ENCODE measurements at places on chromosomes 7 and 10.

GRCh38 chr10:12966067-12966466 lies 35.4 kb downstream of the CCDC3 start:
- DNase-seq = no peak

DNA sequence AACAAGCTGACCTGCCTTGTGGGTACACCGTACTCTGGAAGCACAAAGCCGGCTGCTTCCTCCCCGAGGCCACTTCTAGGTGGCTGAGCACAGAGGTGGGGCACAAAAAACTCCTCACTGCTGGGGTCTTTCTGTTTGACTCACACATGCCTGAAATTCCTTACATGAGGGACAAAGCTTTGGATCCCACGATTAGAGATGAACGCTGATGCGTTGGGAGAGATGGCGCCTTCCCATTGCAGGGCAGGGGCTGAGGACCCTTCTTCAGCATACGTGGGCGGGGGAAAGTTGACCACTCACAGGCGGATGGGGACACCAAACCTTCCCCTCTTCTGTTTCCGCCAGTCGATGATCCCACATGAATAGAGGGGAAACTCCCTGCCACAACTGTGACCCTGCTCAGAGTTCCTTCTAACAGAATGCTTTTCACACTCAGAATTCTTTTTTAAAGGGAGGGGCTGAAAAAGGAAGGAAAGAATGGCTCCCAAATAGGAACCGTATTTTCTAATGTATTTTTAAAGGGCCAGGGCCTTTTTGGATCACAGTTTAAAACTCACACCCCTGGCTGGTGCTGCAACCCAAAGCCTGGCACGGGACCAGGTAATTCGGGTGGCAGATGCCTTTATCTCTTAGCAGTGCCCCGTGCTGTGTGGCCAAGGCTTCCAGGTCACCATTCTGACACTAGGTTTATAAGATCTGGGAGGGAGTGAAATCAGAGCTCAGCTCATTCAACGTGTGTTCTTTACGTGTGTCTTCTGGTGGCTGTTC lies 134.0 kb downstream of the PRKAG2 start:
- DNase-seq = no peak

- DNase-seq = no peak
These were observed 889.3 kb upstream of the CELF2 start for GRCh38 chr10:10128387-10128786.

- DNase-seq = no peak
These were observed 9.3 kb downstream of the TCAF1 start for GRCh38 chr7:143892527-143893300.

GRCh38 chr7:43666938-43667337 lies 62.4 kb downstream of the COA1 start:
- no peak for DNase-seq

DNA sequence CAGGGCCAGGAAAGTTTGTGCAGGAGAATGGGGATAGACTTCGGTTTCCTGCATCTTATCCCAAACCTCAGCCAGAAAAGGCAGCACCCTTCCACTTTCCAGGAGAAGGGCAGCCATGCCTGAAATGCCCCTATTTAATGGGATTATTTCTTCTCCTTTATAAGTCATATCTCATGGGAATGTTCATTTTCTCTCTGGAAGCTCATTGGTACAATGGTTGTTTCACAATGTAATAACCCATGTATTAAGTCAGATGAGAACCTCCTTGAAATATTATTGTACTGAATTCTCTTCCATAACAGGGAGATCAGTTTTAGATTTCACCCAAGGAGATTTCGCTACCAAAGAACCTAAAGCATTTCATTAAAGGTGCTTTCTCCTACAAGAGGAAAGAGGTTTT lies 457.5 kb downstream of the KCNMA1 start:
- no peak for DNase-seq

GRCh38 chr7:120475994-120476393 lies 203.0 kb downstream of the KCND2 start:
- DNase-seq = no peak

GRCh38 chr10:55002420-55002819 lies 201.4 kb upstream of the PCDH15 start:
- no peak for DNase-seq

GRCh38 chr10:5927306-5927705 lies 37.3 kb downstream of the FBH1 start:
- no peak for DNase-seq

DNA sequence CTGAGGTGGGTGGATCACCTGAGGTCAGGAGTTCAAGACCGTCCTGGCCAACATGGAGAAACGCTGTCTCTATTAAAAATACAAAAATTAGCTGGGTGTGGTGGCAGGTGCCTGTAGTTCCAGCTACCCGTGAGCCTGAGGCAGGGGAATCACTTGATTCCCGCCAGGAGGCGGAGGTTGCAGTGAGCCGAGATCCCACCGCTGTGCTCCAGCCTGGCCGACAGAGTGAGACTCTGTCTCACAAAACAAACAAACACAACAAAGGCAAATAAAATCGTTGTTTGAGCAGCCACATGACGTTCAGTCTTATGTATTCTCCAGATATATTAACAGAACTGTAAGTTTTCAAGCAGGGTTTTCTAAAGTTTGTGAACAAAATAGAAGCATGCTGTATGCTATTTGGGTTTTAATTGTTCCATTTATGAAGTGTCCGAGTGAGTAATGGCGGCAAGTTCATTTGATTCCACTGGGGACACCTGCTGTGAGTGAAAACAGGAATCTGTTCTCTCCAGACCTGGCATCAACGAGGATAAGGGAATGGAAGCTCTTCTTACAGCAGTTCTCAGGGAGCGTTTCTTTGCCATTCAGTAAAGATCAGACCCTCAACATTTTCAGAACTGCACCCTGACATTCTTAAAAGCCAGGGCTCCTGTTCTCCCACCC lies 122.5 kb upstream of the PITRM1 start:
- DNase-seq = no peak

DNA sequence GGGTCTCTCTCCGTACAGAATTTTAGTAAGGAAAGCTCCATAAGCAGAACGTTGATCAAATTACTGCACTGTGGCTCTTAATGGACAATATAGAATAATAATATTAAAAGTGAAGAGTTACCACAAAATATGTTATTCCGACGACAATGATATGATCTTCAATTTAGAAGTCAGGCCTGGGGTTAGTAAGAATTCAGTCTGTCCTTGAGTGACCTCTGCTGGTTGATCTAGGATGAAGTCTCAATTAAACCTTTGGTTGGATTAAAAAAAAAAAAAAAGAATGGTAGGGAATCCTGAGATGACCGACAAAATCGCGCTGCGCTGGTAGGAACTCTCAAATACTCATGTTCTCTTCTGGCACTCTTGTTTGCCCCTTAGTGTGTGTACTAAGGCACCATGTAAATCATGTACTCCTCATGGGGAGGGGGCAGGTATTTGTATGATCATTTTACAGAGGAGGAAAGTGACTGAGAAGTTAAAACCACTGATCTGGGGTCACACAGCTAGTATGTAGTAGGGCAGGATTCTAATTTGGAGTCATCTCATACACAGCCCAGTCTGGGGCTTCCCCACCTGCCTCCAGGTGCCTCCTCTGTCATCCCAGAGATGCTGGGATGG lies 161.3 kb upstream of the NPVF start:
- no peak for DNase-seq

GRCh38 chr10:68598978-68599770 lies 39.0 kb downstream of the TET1 start:
- DNase-seq = no peak
